LoVo (cell line): ENCODE measurements at places on chromosomes 4 and X.

- DNase-seq = peak; percentile 50
Observed at GRCh38 chr4:52234561-52235440, 183.7 kb downstream of the SPATA18 start.

GRCh38 chrX:43349363-43349762 lies 306.7 kb upstream of the MAOA start:
- peak; percentile 11 for DNase-seq

DNA sequence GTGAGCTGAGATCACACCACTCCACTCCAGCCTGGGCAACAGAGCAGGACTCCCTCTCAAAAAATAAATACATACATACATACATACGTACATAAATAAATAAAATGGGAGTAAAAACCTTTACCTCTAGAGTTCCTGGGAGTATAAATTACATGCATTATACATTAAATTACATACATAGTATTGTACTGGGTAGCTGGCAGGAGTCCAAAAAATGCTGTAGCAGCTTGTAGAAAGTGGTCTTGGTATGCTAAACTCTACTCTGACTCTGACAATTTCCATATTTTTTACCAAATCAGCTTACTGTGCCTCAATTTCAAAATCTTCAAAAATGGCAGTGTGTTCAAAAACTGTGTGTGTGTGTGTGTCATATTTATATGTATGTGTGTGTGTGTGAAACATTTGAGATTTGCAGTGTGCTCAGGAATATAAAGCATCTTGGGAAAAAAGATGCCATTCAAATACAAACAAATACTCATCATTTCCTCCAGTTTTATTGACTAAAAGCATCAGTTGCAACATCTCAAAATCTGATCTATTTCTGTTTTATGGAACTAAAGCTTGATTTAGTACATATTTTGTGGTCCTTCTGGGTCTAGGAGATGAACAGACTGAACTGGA lies 171.7 kb downstream of the SHROOM3 start:
- DNase-seq = no peak

DNA sequence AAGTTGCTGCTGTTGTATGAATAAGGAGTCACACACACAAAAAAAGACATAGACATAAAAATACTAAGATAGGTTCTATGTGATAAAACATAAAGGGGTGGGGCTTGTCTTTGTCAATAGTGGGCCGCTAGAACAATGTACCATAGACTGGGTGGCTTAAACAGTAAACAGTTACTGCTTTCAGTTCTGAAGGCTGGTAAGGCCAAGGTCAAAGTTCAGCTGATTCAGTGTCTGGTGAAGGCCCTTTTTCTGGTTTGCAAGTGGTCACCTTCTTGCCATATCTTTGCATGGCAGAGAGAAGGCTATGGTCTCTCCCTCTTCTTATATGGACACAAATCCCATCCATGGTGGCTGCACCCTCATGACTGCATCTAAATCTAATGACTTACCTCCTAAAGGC lies 1980.7 kb downstream of the PCDH7 start:
- DNase-seq = no peak

- no peak for DNase-seq
Observed at GRCh38 chr4:52635560-52635959, 23.5 kb downstream of the USP46 start.

DNA sequence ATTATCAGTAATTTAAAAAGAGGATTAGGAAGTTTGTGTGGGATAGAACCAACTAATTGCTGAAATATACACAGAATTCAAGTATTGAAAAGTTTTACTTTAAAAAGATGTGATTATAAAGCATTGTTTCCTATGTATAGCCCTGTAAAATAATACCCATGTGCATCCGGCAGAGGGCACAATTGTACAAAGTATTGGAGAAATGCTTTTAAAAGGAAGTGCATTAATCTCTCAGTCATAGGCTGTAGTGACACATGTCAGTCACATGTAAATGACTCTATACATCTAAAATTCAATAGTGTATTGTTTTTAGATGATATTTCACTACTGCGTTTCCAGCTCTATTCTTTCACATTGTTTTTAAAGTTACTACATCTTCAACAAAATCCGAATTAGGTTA lies 9.7 kb upstream of the GEMIN8 start:
- peak; percentile 36 for DNase-seq

- no peak for DNase-seq
Observed at GRCh38 chr4:101229116-101229515, 118.2 kb downstream of the PPP3CA start.

DNA sequence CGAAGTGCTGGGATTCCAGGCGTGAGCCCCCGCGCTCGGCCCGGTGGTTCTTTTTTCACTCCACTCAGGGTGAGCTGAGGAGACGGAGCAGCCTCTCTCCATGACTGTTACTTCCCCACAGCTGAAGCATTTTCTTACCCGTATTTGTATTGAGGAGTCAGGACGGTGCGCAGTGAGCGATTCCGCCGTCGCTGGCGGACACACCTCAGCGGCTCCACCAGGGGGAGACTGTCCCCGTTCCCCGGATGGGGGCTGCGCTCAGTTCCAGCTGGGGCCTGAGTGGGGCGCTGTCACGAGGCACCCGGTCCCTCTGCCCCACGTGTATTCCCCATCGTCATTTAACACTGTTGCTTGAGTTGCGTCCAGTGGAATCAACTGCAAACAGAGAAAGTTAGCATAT lies 844.0 kb upstream of the FRG1 start:
- no peak for DNase-seq

GRCh38 chr4:86338989-86339388 lies 20.9 kb downstream of the MAPK10 start:
- no peak for DNase-seq

DNA sequence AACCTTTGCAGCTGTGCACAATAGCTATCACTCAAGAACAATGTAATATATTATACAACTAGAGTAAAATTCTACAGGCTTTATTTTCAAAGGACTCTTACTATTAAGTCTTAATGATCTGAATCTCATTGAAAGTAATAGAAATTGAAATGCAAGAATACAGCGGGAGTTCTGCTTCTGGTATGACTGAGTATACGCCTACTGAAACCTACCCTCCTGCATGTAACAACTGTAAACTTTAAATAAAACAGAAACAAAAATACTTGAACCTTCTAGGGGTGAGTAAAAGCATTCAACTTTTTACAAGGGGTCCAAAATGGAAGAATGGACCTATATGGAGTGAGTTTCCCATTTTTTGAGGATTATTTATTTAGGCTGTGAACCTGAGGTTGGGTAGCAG lies 13.5 kb downstream of the DCHS2 start:
- no peak for DNase-seq

DNA sequence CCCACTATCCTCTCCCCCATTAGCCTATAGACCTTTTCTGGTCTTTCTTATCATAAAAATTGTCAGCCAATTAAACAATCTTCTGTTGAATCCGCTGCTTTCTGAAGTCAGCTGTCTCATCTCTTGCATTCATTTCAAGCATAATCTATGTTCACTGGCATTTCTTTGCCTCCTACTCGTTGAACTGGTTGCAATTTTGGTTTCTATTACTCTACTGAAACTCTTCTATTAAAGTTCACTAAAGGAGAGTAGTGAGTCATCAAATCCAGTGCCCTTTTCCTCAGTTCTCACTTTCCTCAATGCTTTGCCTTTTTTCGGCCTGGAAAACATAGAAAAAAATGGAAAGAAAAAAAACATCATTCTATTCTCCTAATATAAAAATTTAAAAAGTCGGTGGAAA lies 23.9 kb upstream of the CXCL13 start:
- no peak for DNase-seq

DNA sequence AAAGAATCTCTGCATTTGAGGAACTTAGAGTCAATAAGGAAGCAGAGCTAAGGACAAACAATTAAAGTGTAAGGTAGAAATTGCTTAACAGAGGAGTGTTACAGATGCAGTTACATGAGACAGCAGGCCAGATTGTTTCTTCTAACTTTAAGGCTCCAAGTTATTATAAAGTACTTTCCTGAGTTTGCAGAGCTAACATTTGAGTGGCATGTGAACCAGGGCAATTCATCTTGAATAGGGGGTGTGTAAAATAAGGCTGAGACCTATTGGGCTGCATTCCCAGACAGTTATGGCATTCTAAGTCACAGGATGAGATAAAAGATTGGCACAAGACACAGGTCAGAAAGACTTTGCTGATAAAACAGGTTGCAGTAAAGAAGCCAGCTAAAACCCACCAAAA lies 7.6 kb upstream of the LNX1 start:
- no peak for DNase-seq

DNA sequence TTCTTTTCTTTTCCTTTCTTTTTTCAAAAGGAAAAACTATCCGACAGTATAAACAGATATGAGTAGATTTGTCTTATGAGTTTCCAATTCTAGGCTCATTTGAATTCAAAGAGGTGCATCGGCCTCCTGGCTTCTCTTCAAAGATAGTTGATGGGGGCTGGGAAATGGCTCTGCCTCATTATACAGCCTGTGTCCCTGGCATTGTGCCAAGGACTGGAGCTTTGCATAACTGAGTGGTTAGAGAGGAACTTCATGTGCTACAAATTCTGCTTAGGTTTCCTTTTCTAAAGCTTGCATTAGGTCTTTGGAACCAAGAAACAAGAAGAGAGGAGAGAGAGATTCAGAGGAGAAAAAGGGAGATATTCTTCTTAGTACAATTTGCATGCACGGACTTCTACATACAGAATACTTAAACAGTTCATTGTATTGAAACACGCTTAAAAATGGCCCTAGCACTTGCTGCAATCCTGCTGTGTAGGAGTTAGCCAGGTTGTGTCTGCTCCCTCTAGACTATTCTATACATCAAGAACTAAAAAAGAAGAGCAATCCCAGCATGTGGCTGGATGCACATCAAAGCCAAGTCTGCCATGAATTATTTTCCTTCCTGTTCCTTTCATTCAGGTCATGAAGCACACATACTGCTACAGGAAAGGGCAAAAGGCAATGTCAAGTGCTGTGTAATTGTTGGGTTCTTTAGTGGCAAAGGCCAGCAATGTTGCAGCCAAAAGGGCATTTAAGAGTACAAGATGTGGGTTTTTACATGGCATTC lies 70.9 kb downstream of the INTS12 start:
- no peak for DNase-seq

GRCh38 chr4:136731025-136731424 lies 801.3 kb downstream of the PCDH18 start:
- DNase-seq = no peak

DNA sequence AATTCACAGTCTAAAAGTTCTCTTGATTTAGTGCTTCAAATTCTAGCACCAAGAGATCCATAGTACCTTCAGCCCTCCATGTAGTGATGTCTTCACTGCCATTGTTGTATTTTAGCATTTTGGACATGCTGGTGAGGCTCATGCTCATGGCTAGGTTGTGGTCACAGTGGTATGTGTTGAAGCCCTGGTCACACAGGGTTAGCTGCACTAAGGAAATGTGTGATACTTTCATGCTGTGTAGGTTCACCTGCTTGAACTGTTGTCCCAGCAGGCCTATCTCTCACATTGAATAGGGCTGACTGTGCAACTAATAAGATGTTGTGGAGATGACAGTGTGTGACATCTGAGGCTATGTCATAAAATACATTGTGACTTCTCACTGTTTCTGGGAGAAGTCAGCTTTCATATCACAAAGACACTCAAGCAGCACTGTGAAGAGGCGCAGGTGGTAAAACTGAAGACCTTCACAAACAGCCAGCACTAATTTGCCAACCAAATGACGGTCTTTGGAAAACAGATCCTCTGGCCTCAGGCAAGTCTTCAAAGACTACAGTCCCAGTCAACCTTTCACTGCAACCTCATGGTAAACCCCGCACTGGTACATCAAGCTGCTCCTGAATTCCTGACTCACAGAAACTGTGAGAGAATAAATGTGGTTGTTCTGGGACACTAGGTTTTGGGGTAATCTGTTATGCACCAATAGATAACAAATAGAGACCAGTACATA lies 17.4 kb upstream of the ADH4 start:
- no peak for DNase-seq

DNA sequence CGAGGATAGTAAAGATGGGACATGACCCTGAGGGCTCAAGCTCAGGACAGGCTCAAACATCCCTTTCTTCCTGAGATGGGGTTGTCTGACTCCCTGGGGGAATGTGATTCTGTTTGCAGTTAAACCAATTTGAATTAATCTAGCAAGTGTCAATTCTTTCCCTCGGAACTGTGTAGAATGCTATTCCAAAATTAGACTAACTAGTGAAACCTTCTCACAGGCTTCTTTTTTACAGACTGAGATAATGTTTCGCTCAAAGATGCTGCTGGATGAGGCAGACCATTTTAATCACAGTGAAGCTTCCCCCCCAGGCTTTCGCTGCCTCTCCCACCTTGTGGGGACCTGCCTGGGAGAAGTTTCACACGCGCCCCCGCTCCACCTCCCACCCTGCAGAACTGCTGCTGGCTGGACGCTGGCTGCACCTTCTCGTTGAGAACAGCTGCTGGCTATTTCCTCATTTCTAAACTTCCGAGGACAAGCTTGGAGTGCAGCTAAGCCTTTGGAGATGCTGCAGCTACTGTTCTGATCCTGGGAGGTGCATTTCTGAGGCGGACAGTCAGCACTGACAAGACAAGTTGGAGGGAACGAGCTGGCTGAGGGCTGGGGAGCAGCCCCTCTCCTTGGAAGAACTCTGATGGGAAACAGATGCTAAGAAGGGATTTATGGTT lies 297.8 kb downstream of the RAPGEF2 start:
- no peak for DNase-seq

DNA sequence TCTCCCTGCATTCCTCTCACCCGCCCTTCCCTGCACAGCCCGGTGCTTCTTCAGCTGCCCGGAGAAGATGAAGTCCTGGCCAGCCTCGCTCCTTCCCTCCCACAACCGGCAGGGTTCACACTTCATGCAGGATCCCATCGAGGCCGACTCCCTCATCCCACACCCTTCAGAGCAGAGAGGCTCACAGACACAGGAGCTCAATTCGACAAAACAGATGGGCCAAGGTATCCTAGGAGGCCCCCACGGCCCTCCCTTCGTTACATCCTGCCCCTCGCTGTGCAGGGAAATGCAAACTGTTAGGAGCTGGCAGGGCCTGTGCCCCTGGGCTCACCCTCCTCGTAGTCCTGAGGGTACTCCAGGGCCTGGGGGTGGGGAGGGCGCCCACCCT lies 238.1 kb downstream of the DHRSX start:
- no peak for DNase-seq

- DNase-seq = no peak
Observed at GRCh38 chr4:158327525-158327924, 117.2 kb downstream of the TMEM144 start.

GRCh38 chr4:7902101-7902553 lies 37.5 kb downstream of the AFAP1 start:
- no peak for DNase-seq

- DNase-seq = no peak
Observed at GRCh38 chrX:31376408-31377022, 304.7 kb upstream of the FTHL17 start.

- no peak for DNase-seq
Observed at GRCh38 chrX:25337841-25338240, 322.1 kb upstream of the ARX start.

DNA sequence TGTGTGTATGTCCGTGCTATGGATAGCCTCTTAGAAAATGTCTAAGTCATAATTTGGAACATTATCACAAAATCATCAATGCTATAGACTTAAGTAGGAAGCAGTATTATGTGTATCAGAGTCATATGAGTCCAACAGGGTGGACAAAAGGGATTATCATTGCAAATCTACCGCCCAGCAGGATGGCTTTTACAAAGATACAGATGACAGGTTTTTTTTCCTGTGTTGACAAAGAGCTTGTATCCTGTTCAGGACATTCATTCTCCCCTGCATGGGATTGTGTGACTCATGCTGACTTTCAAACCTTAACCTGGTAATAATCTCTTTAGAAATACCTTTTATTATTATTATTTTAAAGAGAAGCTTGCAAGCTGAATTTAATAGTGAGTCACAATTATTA lies 310.3 kb upstream of the GNPDA2 start:
- no peak for DNase-seq
